NK-92 treated with Interleukin-12 subunit alpha and Interleukin-12 subunit beta, amount 100 ng/mL, for 24 hours (cell line): ENCODE measurements at places on chromosomes 7 and 10.

DNA sequence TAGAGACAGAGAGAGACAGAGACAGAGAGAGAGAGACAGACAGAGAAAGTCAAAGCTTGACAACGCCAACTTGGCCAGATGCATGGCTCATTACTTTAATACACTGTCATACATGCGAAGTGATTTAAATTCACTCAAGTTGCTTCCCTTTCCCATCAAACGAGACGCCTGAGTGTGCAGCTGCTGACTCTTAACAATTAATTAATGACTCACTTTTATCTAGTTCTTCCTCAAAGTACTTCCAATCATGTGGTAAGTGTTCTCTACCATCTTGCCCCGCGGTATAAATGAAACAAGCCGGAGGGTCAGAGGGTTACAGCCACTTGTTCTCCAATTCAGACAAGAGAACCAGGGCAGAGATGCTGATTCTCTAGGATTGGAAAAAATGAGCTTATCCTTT lies 90.8 kb downstream of the SFMBT2 start:
- no peak for DNase-seq

GRCh38 chr7:76392531-76393115 lies 16.9 kb downstream of the SSC4D start:
- DNase-seq = no peak

DNA sequence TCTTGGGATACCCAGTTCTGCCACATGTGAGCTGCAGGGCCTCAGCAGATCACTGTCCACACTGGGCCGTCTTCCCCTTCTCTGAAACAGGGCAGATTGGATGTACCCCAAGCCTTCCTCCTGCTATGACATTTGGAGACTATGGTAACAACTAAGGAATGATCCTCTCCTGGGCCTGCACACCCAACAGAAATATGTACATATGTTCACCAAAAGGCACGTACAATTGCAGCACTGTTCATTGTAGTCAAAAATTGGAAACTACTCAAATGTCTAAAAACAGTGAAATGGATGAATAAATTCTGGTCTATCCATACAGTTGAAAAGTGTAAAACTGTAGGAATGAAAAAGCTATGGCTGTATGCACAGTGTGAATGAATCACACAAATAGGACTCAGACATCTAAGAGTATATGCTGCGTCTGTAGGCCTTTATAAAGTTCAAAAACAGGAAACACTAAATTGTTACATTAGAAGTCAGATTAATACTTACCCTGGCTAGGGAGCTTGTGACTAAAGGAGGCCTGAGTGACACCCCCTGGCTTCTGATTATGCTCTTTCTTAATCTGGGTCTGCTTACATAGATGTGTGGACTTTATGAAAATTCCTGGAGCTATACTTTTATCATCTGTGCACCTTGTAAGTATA lies 16.1 kb upstream of the XPNPEP1 start:
- no peak for DNase-seq

DNA sequence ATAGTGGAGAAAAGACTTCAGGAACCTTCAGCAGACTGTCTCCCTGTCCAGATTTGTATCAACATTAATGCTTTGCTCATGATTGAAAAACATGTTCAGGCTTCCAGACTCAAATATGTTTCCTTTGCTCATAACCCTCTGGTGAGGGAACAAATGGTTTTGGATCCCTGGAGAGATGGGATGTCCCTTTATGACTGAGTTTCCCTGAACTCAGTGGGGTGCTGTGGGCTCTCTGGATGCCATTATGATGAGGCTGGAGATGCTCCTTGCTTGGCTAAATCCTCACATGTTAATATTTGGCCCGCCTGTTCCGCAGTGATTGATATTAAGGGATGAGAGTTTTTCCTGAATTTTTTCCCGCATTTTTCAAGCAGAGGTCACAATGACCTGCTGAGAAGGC lies 749.4 kb downstream of the SUGCT start:
- no peak for DNase-seq

DNA sequence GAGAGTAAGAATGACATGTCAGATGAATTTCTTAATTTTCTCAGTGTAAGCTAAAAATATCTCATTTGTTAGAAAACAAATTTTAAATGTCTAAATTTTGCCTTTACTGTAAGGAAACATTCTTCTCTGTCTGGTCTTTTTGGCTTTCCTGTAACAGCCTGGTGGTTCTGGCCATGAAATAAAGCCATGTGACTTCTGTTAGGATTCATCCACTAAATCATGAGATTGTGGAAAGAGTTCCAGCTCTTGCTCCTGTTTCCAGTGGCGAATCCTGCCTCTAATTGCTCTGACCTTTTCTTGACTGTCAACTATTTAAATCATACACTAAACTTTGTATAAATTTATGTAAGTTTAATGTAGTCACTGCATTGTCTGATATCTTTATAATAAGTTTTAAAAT lies 398.5 kb upstream of the AKR1E2 start:
- DNase-seq = no peak

- no peak for DNase-seq
These were observed 64.0 kb downstream of the CSGALNACT2 start for GRCh38 chr10:43202224-43202656.

- no peak for DNase-seq
These were observed 10.2 kb upstream of the EFCAB10 start for GRCh38 chr7:105591522-105591921.

- DNase-seq = no peak
These were observed 1190.3 kb upstream of the C7orf33 start for GRCh38 chr7:147400221-147400689.

DNA sequence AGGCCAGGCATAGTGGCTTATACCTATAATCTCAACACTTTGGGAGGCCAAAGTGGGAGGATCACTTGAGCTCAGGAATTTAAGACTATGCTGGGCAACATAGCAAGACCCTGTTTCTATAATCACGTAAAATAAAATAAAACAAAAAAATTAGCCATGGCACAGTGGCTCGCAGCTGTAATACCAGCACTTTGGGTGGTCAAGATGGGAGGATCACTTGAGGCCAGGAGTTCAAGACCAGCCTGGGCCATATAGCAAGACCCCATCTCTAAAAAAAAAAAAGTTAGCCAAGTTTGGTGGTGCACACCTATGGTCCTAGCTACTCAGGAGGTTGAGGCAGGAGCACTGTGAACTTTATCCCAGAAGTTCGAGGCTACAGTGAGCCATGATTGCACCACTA lies 30.9 kb downstream of the DNA2 start:
- DNase-seq = no peak

DNA sequence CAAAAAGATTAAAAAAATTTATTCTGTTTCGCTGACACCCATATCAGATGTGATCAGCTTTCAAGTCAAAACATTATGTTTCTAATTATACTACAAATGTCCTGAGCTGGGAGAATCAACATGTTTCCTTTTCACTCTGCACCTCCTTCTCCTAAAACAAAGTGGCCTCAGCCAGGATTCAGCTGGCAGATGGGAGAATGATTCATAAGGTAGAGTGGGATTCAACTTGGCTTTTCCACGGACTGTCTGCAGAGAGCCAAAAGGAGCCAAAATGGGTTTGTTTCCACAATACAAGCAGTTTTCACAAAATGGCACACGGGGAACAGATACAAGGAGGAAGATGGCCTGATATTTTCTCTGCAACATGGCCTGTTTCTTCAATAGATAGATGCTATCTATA lies 376.5 kb upstream of the PRKCQ start:
- no peak for DNase-seq

DNA sequence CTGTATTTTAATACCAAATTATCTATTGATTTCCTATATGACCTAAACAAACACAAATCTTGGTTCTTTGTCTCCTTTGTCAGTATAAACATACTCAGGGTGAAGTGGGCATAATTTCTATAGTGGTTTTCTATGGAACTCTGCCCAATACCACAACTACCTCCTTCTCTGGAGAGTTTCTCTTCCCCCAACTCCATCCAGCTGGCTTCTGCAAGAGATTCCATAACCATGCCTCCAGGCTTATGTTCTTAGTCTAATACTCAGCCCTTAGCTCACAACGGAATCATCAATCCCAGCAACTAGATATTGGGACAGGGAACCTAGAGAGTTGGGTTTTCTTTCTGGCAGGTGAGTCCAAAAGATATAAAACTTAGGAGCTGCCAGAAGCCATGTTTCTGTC lies 127.3 kb downstream of the TRIL start:
- no peak for DNase-seq

GRCh38 chr7:54663603-54664234 lies 95.3 kb downstream of the SEC61G start:
- no peak for DNase-seq

- no peak for DNase-seq
These were observed 35.2 kb upstream of the ITPRID1 start for GRCh38 chr7:31478721-31479120.

DNA sequence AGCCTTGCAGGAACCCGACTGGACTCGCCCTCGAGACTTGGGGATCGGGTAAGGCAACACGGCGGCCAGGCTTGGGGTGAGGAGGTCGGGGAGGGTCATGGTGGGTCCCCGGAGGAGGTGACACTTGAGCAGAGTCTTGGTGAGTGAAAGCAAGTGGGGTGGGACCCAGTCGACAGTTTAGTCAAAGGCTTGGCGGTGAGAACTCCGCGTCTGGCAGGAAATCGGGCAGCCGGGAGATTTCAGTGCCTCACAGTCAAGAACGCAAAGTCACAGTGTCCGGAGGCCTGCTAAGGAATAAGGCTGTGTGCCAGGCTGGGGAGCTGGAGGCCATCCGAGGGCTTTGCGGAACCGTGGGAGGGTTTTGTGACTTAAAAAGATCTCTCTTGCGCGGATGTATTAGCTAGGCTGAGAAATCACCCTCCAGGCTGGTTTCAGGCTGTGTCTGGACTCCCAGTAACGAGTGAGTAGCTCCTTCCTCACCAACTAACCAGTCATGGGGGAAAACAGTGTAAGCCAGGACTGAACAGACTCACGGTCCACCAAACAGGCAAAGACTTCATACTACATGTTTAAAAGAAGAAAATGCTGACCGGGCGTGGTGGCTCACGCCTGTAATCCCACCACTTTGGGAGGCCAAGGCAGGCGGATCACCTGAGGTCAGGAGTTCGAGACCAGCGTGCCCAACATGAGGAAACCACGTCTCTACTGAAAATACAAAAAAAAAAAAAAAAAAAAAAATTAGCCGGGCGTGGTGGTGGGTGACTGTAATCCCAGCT lies 613 bp downstream of the AP5Z1 start:
- no peak for DNase-seq

- no peak for DNase-seq
These were observed 130.6 kb downstream of the CAMK1D start for GRCh38 chr10:12479924-12480323.

- no peak for DNase-seq
These were observed 96.9 kb downstream of the CD36 start for GRCh38 chr7:80735330-80735729.

DNA sequence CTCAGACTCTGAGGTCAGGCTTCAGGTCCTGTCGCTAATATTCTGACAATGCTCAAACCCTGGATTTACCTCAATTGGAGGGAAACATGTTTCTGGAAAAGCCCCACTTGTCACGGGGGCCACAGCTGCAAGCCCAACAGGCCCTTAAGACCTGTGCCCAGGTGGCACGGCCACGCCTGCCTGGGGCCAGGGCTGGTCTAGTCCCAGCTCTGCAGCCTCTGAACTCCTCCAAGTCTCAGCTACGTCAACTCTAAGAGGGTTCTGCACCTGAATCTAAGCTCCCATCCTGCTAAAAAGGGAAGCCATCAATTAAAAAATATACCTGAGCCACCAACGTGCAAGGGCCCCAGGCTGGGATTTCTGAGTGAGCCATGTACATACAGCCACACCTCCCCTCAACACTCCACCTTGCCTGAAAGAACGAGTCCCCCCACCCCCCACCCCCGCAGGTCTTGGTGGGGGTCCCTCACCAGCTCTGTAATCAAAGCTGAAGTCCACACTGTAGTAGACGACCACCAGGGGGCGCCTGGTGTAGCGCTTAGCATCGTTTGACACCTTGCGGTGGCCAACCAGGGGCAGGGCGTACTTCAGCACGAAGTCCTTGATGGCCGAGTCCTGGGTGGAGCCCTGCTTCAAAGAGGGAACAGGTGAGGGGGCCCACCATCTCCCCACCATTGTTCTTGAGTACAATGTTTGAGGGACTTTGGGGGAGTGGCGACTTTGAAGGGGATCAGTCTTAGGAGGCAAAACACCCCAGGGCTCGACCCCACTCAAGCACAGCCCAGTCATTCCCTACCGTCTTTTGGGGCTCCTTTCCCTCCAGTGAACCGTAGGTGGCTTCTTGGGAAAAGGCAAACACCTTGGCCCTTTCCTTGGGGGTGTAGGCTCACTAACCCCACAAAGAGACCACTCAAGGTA lies 22.6 kb downstream of the PDIA4 start:
- DNase-seq = peak; percentile 43

DNA sequence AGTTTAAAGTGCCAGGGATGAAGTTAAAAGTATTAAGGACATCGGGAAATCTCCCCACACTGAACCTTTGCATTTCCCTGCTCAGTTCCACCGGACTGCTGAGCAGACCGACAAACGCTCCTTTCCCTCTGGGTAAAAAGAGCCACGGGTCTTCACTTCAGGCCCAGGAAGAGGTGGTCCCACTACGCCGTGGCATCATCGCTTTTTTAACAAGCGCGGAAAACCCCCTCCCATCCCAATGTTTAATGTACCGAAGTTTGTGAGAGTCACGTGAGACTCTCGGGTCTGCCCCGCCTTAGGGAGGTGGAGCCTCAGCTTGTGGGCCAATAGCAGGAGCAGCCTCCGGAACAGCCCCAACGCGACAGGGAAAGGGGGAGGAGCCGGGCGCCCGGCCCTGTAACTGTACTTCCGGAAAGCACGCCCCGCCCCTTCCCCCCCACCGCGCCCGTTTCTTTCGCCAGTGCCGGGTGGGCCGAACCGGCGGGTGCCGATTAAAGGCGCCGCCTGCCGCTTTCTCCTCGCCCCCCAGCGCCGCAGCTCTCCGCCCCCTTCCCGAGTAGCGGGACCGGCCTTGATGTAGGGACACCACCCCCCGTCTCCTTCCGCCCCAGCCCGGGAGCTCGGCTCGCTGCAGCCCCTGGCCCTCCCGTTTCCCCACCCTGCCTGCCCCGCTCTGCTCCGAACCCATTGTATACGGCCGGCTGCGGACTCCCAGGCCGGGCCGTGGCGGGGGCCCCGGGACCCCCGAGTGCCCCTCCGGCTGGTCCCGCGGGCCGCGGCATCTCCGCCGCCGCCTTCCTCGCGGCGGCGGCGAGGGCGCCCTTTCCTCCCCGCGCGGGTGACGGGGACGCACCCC lies 2.2 kb upstream of the TRIM8 start:
- DNase-seq = peak; percentile 98

GRCh38 chr7:7640221-7641128 lies at the start of gene UMAD1:
TSS of gene UMAD1 (plus strand) at chr7:7640752. CDS start at chr7:7673372, 32,620 bp downstream.
- DNase-seq = peak; percentile 96

- no peak for DNase-seq
These were observed 168.6 kb upstream of the ZMIZ1 start for GRCh38 chr10:78899996-78900714.

- DNase-seq = no peak
These were observed 25.0 kb downstream of the SHH start for GRCh38 chr7:155787171-155787851.

GRCh38 chr7:152633504-152633903 lies 42.4 kb downstream of the XRCC2 start:
- DNase-seq = no peak

GRCh38 chr10:104246976-104247375 lies 7.7 kb upstream of the GSTO1 start:
- DNase-seq = no peak

- no peak for DNase-seq
These were observed 286.1 kb upstream of the KLF6 start for GRCh38 chr10:4070921-4071660.

- DNase-seq = no peak
These were observed 110.9 kb upstream of the BMPER start for GRCh38 chr7:33794419-33794818.
